ENCODE measurements at places on chromosomes 5 and 9.

- DNase-seq = no peak
Observed at GRCh38 chr9:15139469-15139868, 167.5 kb downstream of the TTC39B start.

- DNase-seq = no peak
Observed at GRCh38 chr5:59767681-59768151, 125.8 kb downstream of the PDE4D start.

- DNase-seq = no peak
Observed at GRCh38 chr5:165508286-165508685, 2002.9 kb downstream of the MAT2B start.

DNA sequence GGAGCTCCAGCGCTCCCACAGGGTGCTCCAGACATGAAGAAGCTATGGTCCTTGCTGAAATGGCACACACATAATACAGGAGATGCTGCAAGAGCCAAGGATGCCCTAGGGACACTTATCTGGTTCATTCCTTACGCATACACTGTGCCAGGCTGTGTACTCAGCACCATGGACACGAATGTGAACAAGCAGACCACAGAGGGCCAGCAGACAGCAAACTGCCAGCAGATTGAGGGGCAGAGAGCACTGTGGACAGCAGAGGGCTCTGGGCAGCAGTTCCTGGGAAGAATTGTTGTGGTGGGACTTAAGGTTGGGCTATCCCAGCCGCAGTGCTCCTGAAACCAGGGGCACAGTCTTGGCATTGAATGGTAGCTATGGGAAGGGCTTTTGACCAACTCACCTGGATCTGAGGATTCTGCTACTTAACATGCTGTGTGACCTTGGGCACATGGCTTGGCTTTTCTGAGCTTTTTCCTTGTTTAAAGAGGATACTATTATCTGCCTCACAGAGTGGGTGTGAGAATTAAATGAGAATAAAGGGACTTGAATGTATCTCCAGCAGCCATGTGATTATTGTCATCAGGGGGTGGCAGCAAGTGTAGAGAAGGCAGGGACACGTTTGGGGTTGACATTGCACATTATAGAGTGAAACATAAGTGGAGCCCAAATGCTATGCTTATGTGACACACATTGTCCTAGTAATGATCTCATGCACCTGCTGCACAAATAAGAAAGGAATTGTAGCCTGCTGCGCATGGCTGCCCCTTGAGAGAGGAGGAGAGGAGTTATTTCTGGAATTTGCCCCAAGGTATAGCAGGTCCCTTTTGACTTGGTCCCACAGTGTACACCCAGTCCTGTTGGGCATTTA, 30.1 kb downstream of the PPARGC1B start:
- DNase-seq = no peak

- no peak for DNase-seq
Observed at GRCh38 chr9:107942856-107943255, 453.3 kb upstream of the KLF4 start.

GRCh38 chr9:37639841-37640240, 10.9 kb upstream of the FRMPD1 start:
- no peak for DNase-seq

- no peak for DNase-seq
Observed at GRCh38 chr9:78169125-78169524, 66.8 kb upstream of the CEP78 start.

GRCh38 chr9:131406563-131407436, 12.9 kb downstream of the PRRC2B start:
- no peak for DNase-seq

DNA sequence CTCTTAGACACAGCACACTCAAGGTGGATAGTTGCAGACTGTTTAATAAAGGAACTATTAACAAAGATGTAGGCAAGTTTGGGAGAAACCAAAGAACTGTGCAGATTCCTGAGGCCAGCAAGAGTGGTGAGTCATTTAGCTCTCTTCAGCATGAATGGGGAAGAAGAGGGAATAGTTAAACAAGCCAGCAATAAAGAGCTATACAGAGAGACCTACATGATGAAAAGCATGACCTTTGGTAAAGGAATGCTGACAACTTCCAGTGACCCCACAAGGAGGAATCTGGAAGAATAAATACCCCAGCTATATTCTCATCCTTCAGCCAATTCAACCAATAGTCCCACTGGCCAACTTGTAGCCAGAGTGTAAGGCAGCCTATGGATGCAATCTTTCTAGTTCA, 706.0 kb upstream of the GRAMD2B start:
- DNase-seq = peak; percentile 60

DNA sequence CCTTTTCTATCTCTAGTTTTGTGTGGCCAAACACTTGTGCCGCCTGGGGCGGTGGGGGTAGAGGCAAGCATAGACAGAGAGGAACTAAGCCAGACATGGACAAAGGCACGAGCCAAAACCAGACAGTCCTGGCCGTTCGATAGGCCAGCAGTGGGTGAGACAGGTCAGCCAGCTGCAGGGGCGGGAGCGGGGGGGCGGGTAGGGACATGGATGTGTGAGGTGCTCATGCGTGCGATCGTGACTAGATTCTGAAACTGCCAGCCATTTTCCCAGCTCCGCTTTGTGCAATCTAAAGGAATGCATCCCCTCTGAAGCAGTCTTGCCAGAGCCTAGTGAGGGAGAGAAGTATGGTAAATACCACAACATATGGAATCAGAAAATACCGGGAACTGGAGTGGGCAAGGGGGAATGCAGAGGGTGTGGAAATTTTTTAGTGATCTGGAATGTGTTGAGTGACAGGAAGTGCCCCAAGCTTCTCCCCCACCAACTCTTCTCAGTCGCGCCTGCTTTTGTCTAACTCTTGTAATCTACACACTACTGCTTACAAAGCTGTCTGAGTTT, 111.9 kb downstream of the NR6A1 start:
- DNase-seq = peak; percentile 98

- DNase-seq = no peak
Observed at GRCh38 chr5:173239233-173239593, 4.2 kb upstream of the NKX2-5 start.

GRCh38 chr9:7760014-7760415, 39.6 kb downstream of the DMAC1 start:
- DNase-seq = peak; percentile 3

DNA sequence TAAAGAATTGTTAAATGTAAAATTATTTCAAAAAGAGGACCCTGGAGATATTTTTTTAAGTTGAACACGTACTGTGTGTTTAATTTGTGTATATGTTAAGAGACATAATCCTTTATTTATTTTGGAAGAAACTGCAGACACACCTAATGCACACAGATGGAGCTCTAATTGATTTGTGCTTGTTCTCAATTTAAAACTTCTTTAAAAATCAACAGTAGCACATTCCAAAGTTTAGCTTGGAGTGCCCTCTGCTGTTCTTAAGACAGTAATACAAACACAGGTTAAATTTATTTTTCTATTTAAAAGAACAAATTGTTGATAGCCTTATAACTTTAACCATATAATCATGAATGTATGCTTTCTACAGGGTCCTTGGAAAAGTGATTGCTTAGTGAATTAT, 277.6 kb upstream of the ADAMTS16 start:
- peak; percentile 5 for DNase-seq

DNA sequence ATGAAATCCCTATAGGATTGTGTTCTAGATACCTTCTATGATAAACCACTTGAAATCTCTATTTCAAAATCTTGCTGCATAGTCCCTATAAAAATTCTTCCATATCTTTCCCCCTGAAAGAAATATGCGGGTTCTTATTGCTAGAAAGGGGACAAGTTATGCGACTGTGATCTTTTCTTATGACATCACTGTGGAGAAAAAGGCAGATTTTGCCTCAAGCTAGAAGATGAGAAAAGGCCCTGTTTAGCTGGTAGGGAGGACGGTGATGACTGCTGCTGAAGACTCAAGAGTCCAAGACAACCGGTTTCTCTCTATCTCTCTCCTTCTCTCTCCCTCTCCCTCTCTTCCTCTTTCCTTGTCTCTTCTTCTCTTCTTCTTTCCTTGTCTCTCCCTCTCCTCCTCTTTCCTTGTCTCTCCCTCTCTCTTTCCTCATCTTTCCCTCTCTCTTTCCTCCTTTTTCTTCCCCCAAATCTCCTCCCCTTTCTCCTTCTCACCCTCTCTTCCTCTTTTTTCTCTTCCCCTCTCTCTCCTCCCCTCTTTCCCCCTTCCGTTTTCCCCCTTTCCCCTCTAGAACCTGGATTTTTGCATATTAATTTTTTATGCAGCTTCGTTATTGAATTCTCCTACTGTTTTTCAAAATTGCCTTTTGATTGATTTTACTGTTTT, 5.3 kb downstream of the OR2S2 start:
- no peak for DNase-seq

GRCh38 chr5:1967736-1968135, 85.0 kb upstream of the IRX4 start:
- no peak for DNase-seq

GRCh38 chr5:73230264-73231245, 57.6 kb downstream of the TMEM174 start:
- no peak for DNase-seq

DNA sequence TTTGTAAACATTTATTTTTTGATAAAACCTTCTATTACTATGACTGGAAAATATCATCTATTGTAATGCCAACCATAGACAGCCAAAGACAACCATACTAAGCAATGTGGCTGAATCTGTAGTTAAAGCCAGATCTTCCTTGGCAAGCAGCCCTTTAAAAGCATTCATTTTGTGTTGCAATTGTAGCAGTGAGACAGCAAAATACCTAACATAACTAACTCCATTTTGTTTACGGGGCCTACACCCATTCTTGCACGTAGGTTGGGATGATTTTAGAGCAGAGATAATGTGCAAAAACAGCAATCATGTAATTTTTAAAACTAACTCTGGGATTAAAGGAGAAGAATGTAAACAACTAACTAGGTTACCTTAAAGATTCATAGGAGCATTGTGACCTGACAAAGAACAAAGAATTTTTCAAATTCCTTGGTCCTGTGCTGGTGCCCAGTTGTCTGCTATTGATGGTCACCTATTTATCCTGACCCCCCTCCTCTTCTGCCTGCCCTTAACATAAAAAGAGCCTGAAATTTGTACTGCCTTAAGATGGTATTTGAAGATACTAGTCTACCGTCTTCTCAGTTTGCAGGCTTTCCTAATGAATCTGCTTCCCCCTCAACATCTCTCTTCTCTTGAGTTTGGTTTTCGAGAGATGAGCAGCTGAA, 10.6 kb downstream of the IFNA1 start:
- DNase-seq = peak; percentile 19

DNA sequence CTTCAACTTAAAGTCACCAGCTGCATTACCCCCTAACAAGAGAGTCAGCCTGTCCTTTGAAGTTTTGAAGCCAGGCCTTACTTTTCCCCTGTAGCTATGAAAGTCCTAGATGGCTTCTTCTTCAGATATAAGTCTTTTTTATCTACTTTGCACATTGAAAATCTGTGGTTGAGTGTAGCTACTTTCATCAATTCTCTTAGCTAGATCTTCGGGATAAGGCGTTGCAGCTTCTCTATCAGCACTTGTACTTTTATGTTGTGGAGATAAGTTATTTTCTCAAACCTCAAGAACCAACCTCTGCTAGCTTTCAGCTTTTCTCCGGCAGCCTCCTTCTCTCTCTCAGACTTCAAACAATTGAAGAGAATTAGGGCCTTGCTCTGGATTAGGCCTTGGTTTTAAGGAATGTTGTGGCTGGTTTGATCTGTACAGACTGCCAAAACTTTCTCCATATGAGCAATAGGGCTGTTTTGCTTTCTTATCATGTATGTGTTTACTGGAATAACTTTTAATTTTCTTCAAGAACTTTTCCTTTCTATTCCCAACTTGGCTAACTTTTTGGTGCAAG, 21.6 kb downstream of the CATSPER3 start:
- no peak for DNase-seq

GRCh38 chr9:16752601-16753000, 117.9 kb downstream of the BNC2 start:
- no peak for DNase-seq

- DNase-seq = no peak
Observed at GRCh38 chr9:116416421-116416820, 262.8 kb downstream of the PAPPA start.

GRCh38 chr9:123500336-123500735, 144.3 kb downstream of the CRB2 start:
- DNase-seq = no peak

DNA sequence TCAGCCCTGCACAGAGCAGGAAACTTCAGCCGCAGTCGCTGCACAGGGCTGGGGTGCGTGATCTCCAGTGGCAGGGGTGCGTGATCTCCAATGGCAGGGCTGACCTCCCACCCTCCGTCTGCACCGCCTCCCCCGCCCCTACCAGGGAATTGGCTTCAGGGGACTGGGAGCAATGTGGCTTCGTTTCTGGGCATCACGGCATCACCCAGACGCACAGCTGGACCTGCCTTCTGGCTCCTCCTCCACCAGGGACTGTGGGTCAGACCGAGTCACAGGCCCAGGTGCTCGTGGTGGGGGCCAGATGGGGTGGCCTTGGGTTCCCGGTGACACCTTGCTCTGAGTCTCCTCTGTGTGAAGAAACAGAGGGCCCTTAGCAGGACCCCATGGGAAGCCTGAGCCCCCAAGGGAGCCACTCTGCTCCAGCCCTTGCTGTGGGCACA, 51.1 kb downstream of the AHRR start:
- DNase-seq = no peak

DNA sequence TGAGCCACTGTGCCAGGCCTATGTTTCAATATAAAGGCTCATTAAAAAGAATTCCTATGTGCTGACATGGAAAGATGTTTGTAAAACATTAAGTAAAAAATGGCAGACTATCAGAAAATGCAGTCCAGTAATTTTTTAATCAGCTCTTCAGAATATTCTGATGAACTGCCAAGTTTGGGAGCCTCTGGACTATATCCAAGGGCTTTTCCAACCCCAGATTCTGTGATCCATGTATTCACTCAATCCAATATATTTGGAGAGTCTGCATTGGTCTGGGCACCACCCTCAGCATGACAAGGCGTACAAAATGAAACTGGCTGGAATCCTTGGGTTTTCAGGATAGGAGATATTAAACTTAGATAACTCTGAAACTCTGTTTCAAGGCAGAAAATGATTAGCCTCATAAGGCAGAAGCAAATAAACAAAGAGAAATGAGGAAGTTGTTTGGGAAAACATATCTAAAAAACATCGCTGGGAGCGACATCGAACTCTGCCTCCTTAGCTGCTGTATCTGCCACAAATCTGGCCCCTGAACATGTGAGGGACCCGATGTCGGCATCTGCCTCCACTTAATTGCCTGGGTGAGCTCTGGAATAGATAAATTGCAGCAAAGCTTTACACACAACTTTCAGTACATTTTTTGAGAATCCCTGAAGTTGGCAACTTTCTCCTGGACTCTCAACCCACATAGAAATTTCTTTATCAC, 14.4 kb downstream of the PDE6A start:
- DNase-seq = no peak

DNA sequence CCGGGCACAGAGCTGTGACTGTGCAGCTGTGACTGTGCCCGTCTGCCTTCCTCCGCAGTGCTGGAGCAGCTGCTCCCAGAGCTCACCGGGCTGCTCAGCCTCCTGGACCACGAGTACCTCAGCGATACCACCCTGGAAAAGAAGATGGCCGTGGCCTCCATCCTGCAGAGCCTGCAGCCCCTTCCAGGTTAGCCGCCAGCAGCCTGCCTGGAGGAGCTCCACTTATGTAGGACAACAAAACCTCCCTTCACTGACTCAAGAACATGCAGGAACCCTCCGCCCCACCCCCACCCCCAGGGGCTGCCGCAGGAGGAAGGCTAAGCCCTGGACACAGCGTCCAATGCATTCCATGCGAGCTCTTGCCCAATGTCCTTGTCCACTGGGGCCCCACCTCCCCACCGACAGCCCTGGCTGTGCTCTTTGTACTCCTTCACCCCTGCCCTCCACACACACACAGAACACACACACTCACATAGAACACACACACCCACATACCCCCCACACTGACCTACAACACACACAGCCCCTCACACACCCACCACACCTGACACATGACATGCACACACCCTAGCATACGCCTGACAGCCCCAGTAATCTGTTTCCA, 27.9 kb downstream of the AFAP1L1 start:
- DNase-seq = no peak
